SK-N-SH (cell line): ENCODE measurements at places on chromosomes 6 and 20.

DNA sequence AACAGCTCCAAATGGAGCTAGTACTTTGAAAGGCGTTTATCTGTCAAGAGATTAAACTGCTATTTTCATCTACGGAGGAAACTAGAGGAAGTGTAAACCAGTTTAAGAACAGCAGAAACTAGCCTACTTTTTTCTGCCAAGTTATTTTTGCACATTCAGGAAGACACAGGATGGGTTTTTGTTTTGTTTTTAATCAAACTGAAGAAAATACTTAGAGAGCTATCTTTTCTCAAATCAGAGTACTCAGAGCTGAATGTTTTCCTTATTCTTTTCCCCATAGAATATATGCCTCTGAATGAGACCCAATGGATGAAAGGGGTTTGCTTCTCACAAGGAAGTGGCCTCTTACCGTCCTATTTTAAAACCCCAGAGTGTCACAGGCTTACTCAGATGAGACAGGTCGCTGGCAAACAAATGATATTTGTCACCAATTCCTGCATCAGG lies 538.5 kb downstream of the CD83 start:
- DNase-seq = no peak

DNA sequence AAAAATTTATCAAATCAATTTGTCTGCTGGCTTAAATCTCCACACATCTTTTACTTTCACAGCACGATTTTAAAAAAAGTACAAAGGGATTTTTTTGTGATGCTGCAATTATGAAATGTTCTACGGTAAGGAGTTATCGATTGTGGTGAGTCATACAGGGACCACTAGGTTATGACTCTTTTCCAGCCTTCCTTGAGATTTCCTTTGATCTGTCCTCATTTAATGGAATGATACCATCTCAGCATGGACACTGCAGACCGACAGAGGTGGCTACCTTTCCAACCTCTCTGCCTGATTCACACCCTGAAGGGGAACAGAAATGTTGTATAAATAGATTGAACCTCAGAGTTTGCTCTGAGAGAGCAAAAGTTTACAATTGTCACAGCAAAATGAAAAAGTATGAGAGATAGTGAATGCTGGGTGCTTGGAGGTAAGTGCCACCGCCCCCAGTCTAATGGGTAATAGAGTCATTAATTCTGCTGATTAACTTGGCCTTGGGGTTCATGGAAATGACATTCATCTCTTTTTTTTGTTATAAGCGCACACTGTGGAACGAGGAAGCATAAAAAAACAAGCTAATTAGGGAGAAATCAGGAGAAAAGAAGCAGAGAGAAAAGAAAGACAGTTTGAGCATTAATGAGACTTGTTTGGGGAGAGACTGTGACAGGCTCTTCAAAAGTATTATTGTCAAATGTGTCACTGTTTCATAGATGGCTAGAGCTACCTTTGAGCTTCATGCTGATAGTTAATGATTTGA lies 306.0 kb downstream of the RNF144B start:
- DNase-seq = no peak

GRCh38 chr6:155093430-155093829 lies 98.3 kb downstream of the TIAM2 start:
- no peak for DNase-seq

DNA sequence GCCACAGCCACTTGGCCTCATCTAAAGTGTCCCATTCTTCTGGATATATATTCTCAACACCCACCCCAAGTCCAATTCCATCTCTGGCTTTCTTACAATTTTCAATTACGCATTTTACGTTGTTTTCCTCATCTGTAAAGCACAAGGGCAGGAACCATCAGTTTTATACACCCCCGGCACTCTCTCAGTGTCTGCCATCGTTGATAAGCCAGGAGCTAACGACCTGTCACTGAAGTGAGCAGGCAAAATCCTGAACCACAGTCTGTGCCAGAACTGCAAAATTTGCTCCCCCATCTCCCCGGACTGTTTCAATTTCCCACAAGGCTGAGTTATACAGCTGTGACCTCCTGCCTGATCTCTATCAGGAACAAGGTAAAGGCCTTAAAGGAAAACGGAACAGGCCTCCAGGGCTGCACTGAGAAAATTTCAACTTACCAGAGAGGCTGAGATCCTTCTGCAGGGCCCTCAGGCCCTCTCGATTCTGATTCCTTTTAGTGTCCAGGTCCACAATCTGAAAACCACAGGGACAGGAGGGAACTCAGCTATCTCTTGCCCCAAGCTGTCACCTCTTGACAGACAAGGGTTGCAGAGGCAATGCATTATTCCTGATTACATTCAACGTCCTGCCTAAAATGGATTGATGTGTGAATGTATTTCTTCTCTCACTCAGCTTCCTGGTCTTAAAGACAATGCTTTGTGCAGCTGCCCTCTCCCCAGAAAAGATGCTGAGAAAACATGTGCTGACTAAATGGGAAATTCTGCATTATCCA lies 1.8 kb downstream of the PDRG1 start:
- no peak for DNase-seq

DNA sequence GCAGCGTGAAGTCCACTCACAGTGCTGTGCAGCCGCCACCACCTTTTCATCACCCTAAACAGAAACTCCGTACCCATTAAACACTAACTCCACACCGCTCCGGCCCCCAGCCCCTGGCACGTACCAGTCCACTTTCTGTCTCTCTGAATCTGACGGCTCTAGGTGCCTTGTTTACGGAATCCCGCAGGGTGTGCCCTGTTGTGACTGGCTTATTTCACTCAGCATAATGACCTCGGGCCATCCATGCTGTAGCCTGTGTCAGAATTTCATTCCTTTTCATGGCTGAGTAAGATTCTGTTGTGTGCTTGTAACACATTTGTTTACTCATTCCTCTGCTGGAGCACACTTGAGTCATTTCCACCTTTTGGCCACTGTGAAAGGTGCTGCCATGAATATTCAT lies 18.0 kb downstream of the TCFL5 start:
- DNase-seq = no peak

DNA sequence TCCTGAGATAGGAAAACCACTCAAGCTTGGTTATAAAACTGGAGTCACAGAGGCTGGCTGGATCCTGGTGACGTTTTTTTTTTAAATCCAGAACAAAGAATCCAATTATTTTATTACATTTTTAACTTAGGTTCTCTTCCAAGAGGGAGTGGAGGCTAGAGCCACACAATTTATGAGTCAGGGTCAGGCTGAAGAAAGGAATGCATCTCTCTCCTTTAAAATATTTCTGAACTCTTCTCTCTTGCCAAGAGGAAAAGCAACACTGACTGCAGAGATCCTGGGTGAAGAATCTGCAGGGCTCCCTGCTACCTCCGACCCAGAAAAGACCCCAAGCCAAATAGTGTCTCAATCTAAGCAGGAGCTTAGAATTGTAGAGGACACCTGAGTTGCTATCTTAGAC lies 88.5 kb upstream of the SSTR4 start:
- DNase-seq = no peak

- DNase-seq = no peak
Observed at GRCh38 chr20:9699181-9699580, 139.7 kb downstream of the PAK5 start.

DNA sequence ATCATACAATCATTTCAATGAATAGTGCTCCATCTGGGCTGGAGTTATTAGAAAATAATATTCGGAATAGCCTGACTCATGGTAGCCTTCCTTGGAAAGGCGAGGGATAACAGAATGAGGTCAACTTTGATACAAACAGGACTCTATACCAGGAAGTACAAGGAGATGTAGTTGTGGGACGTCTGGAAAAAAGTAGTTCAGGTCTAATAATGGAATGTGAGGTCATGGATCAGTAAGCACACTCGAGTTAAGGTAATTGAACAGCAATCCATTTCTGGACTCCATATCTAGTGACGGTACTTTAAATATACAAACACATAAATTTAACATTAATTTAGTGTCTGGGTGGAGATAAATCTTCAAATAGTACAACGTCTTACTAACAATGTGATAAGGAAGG lies 1204.0 kb upstream of the ADGRB3 start:
- no peak for DNase-seq

- peak; percentile 65 for DNase-seq
Observed at GRCh38 chr6:136037876-136038460, 186.5 kb downstream of the PDE7B start.

DNA sequence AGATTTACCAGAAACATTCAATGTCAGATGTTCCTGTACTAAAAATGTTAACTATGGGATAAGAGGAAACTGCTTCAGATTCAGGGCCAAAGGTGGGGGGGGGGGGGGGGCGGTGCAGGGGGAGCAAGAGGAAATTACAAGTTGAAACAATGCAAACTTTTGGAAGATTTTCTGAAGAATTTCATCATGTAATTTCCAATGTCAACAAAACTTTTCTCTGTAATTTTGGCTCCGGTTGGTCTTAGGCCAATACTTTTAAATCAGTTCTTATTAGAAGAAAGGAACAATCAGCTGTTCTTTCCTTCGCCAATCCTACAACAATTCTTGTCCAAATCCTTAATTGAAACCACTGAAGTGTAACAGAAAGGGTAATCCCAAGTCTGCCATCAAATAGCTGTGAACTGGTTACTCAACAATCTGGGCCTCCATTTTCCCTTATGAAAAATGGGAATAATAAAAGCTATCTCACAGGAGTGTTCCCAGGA lies 13.1 kb downstream of the UQCC1 start:
- DNase-seq = no peak

DNA sequence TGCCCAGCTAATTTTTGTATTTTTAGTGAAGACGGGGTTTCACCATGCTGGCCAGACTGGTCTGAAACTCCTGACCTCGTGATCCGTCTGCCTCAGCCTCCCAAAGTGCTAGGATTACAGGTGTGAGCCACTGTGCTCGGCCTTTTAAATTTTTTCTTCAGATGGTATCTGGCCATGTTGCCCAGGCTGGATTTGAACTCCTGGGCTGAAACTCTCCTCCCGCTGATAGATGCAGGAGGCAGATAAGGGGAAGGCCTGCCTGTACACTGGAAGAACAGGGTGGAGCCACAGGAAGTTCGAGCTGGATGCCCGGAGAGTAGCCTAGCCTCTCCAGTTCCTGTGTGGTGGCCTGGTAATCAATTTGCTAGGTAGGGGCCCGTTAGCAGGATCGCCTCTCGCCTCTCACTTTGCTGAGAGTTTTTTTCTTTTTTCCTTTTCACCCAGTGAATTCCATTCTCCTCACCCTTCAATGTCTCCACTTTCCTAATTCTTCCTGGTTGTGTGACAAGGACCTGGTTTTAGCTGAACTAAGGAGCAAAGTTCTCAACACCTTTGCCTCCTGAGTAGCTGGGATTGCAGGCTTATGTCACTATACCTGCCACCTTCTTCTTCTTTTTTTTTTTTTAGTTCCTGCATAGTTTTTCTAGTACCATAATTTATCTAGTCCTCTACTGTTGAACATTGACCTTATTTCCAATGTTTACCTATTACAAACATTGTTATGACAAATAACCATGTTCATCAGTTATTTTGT lies 19.4 kb upstream of the ITCH start:
- no peak for DNase-seq

DNA sequence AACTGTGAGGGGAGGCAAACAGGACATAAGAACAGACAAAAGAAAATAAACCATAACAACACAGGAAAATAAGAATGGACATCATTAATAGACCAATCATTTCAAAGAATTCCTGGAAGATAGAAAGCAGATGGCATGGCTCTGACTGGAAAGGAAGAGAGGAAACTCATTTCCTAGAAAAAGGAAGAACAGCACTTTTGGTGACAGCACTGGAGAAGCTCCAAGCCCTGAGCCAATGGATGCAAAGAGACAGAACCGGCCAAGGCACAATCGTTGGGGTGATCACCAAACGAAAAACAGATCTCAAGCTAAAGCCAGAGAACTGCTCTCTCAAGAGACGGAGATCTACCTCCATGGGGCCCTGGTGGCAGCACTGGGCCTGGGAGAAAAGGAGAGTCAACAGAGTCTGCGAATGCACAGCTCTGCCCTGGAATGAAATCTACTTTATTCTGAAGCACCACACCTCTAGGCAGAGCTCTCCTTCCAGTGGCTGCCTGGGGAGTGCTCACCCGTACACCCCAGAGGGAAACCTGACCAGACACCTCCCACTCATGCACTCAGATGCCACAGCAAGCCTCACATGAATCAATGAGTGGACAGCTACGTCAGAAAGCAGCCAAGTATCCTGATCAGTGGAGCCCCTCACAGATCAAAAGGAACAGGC lies 24.2 kb downstream of the KIAA0319 start:
- no peak for DNase-seq

DNA sequence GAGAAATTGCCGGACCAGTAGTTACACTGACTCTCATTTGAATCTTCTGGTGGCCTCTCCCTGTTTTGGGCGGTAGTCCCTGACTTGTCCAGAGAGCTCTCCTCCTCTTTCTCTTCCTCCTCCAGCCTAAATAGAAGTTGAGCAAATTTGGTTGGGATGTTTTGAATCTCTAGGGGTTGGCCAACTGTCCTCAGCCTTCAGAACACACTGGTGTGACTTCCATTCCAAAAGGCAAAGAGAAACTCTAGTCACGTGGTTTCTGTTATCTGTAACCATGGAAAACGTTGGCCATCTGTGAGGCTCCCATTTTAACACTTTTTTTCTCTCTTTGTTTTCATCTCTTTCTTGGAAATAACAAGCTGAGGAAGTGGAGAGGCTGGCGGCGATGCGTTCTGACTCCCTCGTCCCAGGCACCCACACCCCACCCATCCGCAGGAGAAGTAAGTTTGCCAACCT lies 275.3 kb downstream of the TBC1D7 start:
- no peak for DNase-seq

- peak; percentile 28 for DNase-seq
Observed at GRCh38 chr6:111030008-111031007, 48.5 kb downstream of the RPF2 start.

GRCh38 chr20:14384416-14385175 lies 47.2 kb upstream of the FLRT3 start:
- no peak for DNase-seq

DNA sequence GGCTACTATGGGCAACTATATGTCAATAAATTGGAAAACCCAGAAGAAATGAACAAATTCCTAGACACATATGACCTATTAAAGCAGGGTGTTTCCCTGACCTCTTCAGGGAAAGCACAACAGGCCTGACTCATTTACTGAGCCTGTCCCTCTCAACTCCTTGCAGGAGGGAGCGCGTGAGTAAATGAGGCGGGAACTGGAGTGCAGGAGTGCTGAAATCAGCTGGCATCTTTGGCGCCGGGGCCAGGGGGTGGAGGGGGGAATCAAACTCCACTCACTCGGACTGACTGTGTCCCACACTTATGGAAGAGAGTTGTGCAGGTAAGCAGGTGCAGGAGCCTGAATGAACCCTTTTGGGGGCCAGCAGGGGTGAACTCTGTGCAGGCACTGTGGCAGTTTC lies 671.2 kb upstream of the PTCHD4 start:
- no peak for DNase-seq

- no peak for DNase-seq
Observed at GRCh38 chr6:110271732-110272022, 86.5 kb downstream of the METTL24 start.

DNA sequence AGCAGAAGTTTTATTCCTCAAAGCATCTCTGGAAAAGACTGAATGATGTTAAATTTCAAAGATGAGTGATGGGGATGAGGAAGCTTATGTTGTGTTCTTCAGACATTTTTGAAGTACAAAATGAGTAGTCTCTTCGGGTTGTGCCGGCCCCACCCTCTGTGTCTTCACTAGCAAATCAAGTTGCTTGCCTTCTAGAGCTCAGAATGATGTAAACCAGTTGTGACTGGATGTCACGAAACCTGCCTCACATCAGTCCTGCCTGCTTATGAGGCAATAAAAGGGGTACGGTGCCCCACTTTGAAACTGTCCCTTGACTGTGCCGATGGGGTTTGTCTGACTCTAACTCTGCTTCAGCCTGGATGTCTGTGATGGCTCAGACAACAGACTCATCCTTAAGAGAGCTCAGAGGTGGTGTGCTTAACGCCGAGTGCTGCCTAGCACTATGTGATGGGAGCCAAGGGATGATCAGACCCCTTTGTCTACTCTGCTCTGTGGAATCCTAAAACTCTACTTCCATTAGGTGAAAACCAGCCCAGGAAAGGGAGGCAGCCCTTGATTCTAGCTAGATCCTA lies 19.0 kb downstream of the TOMM34 start:
- no peak for DNase-seq
